ENCODE measurements at places on chromosomes 12 and 14.

- DNase-seq: no peak
These were observed 11.0 kb downstream of the PXMP2 start for GRCh38 chr12:132698341-132698740.

DNA sequence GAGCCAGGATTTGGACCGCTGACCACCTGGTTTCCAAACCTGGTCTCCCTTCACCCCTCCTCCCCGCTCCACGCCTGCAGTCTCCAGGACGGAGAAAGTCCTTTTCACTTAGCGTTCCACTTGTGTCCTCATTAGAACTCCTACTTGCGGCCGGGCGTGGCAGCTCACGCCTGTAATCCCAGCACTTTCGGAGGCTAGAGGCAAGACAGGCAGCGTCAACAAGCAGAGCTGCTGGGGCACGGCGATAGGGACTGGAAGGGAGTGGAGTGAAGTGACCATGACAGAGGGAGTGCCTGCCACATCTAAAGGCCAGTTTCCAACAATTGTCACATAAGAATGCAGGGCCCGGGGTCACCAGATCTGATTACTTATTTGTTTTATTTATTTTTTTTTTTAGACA lies 132.5 kb upstream of the NCOR2 start:
- DNase-seq: no peak

GRCh38 chr14:51394804-51395203 lies 154.8 kb downstream of the TMX1 start:
- DNase-seq: no peak

DNA sequence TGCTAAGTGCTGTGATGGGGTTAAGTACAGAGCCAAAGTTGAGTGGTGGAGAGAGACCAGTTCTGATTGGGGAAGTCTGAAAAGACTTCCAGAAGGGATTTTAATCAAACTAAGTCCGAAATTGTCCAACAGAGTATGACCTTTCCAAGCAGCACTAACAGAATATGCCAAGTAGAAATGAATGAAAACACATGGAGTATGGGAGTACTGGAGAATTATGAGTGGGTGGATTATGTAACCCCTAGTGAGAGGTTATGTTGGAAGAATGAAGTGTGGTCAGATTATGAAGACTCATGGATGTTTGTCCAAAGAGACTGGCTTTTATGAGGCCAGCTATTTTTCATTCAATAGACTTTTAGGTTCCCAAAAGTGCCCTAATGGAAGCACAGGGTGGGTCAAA lies 94.0 kb upstream of the PLEKHA5 start:
- no peak for DNase-seq

- DNase-seq: no peak
These were observed 340.2 kb downstream of the LRIG3 start for GRCh38 chr12:58580095-58580494.

- DNase-seq: no peak
These were observed 59.1 kb upstream of the MED13L start for GRCh38 chr12:116336542-116337065.

DNA sequence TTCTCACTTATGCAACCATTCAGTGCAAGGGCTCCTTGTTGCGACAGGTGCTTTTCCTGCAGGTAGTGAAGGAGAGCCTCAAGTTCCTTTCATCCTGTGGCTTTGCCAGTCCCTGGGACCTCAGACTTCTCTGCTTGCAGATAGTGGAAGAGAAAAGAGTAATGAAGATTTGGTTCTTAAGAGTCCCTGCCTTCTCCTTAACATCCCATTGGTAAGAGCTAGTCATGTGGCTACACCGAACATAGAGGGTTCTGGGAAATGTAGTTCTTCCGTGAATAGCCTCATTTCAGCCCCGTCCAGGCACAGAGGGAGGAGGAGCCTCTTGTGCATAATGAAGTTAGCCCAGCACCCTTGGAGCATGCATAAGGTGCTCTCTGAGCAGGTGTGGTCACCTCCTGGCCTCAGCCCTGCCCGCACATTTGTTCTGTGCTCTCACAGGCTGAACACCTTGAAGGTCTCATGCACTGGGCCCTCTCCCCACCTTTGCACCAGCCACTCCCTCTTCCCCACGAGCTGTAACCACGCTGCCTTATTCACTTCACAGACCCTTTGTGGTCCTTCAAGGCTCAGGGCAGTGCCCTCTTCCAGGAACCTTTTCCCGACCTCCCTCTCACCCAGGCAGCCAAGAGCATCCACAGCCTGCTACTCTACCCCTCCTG lies 134.0 kb downstream of the BCL11B start:
- peak; percentile 46 for DNase-seq

DNA sequence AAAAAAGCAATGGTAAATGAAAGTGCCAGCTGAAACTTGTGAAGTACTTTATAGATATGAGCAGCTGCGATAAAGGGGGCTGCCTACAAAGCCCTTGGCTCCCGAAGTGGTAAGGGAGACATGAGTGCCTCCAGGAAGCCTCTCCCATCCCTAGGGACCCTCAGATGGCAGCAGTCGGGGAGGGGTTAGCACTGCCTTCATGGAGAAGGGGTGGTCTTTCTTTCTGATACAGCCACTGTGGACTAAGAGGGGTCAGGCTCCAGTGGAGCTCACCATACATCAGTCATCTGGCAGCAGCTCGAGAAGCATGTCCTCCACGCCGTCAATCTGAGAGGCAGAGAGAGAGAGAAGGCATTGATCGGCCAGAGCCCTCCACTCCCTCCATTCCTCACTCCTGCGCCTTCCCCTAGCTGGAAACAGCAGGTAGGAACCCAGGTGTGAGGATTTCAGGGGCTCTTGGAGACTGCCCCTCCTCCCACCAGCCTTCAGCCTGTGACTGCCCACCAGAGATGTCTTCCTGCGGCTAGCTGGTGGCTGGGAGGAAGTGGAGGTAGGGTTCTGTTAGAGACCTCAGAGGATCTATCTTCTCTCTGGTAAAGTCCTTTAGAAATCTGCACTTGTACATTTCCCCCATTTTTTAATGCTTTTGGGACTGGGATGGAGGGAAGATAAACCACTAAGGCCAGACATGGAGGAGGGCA lies 2.3 kb downstream of the TCL1A start:
- DNase-seq: no peak

DNA sequence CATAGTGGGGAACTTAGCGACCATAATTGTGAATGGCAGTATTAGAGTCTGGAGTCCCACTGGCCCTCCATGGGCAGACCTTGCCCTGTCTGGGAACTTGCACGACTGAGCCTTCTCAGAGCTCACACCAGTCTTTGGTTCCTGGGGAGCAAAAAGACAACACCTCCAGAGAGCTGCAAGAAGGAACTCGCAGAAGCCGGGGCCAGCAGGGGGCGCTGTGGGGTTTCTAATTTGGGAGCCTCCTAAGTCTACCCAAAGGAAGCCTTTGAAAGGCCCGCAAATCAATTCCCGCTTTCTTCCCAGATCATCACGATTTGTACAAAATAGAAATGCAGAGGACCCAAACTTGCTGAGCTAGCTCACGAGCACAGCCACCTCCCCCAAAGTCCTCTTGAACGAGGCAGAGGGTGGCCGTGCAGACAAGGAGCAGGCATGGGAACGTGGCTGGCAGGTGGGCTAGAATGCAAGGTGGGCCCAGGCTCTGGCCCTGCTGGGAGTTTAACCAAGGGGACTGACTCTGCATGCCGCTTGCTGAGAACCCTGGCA lies 46.3 kb upstream of the FBXO21 start:
- DNase-seq: peak; percentile 54

GRCh38 chr12:52763991-52764390 lies 13.2 kb downstream of the KRT76 start:
- no peak for DNase-seq

GRCh38 chr12:129592449-129592848 lies 311.4 kb downstream of the TMEM132D start:
- DNase-seq: no peak
